A673 (cell line): ENCODE measurements at places on chromosomes 13 and 19.

DNA sequence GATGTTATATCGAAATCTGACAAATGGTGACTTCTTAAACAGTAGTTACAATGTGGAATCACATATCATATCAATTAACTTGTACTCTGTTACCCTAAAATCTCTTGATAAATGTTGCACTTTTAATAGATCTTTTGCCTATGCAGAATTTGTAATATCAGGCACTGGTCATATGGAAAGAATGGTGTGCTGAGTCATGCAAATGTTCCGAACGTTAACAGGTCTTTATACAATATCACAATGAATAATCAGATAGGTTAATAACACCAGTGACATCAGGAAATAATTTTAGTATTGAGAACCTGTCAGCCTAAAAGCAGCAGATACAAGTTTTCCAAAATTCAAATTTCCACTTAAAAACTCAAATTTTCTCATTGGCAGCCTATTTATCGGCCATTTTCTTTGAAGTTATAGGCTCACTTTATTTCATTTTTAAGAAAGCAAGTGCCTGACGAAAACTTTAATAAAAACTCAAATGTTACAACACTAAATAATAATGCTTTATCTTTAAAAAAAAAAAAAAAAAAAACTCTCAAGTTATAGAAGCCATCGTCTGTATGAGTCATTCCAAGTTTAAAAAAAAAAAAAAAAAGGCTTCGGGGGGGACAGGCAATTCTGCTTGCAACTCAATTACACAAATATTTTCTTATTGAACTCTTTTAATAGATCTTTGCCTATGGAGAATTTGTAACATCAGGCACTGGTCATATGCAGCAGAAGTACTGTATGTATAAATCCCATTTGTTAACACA is 180.9 kb downstream of the DIAPH3 start:
- no peak for DNase-seq

DNA sequence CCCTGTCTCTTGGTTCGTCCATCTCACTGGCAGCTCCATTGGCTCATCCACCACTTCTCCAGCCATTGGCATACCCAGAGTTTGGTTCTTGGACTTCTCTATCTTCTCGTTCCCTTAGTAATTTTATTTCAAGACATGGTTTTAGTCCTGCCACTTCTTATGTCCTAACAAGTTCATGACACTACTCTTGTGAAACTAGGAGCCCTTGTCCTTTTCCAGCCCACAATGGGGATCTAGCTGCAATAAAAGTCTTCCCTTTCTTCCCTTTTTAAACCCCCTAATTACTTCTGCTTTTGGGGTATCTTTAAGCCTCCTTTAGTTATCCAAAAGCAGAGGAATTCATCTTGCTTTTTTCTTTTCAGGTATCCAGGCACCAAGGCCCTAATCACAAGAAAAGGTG is 2.9 kb upstream of the RCBTB2 start:
- DNase-seq = no peak

GRCh38 chr13:114025714-114026431 is 52.0 kb upstream of the C13orf46 start:
- DNase-seq = no peak

DNA sequence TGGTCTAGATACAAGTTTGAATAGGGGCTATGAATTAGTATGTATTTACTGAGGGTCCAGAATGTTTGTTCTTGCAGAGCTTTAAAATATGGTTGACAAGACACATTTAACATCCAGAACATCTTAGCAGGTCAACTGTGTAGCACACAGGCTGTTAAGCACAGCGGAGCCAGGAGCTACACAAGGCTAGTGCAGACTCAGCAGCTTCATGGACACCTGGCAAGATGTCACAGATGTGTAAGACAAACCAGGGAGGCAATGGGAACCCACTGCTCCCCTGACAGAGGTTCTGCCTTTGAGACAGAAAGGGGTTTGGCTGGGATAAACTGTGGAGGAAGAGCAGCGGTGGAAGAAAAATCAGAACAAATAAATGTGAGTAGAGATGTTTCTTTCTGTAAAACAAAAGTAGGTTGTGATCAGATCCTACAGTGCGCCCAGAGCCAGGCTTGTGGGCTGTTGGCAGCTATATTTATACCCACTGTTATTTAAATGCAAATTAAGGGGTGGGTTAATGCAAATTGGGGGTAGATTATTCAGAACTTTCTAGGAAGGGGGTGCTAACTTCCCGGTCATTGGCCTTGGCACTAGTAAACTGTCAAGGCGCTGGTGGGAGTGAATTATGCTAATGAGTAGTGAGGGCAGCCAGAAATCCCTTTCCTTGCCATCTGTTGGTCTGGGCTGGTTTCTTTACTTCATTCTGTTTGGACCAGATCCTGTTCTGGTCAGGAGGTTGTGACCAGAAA is 33.0 kb downstream of the MIPEP start:
- DNase-seq = peak; percentile 9

DNA sequence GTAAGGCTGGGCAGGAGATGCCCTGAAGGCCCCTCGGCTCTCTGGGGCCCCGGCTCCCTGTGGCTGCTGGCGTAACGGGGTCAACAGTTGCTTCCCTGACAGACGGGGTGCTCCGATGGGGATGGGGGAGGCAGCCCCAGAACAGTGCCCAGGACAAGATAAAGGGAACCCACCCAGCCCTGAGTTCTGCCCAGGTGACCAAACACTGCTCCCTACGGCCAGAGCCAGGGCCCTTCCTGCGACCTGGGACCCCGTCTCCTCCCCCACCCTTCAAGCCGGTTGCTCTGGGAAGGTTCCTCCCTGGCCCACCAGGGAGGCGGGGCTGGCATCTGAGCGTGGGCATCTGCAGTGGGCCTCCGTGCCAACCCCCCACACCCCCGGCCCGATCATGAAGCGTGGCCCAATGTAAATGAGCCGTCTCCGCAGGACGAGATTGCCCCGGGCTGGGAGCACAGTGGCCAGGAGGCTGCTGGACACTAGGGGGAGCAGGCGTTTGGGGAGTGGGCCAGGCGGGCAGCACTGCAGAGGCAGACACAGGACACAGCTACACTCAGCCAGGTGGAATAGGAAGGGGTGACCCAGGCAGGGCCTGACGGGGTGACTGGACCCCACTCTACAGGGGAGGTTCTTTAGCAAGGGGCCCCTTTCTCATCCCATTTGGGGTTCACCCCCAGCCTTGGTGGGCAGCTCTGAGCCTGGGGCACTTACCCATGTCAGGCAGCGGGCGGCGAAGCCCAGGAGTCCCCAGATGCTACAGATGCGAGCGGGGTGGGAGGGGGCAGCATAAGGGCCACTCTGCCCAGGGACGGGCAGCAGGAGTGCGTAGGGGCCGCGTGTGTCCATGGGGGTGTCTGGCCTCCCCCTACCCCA is 1.2 kb upstream of the NKPD1 start:
- no peak for DNase-seq

DNA sequence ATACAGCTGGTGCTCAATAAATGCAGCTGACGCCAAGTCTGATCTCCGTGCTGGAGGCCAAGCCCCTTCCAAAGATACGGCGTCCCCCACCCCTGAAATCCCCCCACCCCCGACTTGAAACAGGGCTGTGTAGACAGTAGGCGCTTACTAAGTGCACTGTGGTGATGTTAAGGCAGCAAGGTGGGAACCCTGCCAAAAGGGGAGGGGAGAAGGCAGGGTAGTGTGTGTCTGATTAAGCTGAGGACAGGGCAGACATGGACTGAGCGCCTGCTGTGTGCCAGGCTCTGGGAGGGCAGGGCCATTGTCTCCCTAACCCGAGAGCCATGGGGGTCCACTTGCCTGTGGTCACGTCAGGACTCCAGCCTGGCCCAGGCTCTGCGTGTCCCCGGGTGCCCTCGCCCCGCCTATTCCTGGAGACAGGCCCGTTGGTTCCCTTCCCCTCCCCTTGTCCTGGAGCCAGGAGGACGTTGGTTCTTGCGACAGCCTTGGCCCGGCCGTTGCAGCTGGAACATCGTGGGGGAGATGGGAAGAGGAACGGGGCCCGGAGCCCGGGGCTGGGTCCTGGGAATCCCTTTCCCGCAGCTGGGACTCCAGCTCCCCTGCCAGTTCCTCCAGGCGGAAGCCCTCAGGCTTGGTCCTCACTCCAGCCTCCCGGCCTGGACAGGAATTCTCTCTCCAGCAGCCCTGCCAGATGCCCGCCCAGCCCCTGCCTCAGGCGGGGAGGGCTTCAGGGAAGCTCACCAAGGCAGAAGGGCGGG is 1.7 kb upstream of the ELANE start:
- peak; percentile 68 for DNase-seq
